ENCODE measurements at places on chromosomes 7 and 10. TPM values are rescaled to one million over a fixed set of nuclear protein-coding genes. Genes with fewer than 3 reads are reported as not detected.

ZFYVE27 gene
- 10.7 TPM for total RNA-seq

NKX1-2 gene
- total RNA-seq = not detected

CXCL12 gene
- 126 TPM for total RNA-seq

GPRIN2 gene
- 0.13 TPM for total RNA-seq

HOXA3 gene
- total RNA-seq = 4.7 TPM

ANKRD30A gene
- not detected for total RNA-seq

CHST15 gene
- total RNA-seq = 14.8 TPM

TEX36 gene
- total RNA-seq = not detected

RBM48 gene
- 9.4 TPM for total RNA-seq

GPR15LG gene
- total RNA-seq = not detected

ADAM12 gene
- 16.0 TPM for total RNA-seq

ANKRD61 gene
- total RNA-seq = 0.22 TPM

- DNase-seq = no peak
Observed at GRCh38 chr10:104816501-104816900, 175.4 kb downstream of the SORCS3 start.

DNA sequence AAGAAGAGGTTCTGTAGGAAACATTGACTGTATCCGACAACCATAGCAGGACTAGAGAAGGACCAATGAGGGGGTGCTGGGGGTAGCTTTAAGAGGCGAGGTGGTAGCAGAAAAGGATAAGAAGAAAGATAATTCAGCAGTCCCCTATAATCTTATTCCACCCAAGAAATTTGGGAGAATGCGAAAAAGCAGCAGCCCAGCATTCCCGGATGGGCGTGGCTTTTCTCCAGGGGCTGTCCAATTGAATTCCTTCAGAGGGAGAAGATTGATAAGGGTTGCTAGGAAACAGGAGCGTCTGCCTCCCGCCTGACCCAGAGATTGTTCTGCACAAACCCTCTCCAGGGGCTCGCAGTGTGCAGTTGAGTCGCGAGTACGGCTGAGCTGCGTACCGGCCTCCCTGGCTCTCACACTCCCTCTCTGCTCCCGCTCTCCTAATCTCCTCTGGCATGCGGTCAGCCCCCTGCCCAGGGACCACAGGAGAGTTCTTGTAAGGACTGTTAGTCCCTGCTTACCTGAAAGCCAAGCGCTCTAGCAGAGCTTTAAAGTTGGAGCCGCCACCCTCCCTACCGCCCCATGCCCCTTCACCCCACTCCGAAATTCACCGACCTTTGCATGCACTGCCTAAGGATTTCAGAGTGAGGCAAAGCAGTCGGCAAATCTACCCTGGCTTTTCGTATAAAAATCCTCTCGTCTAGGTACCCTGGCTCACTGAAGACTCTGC lies at the start of gene GRM3:
GRM3 (plus strand) TSS at position 349 of the 721 bp plus-strand sequence. CDS start 121,237 bp downstream, outside the sequence.
- DNase-seq = peak; percentile 38

GRCh38 chr10:4944841-4945240 lies 18.4 kb upstream of the AKR1C1 start:
- no peak for DNase-seq

GRCh38 chr7:78684201-78684600 lies 769.3 kb downstream of the MAGI2 start:
- DNase-seq = no peak

- no peak for DNase-seq
Observed at GRCh38 chr10:11475831-11476434, 135.5 kb downstream of the USP6NL start.

GRCh38 chr10:116771101-116771958 lies 29.0 kb upstream of the HSPA12A start:
- peak; percentile 63 for DNase-seq

GRCh38 chr10:88062385-88062784 lies 199.0 kb downstream of the PTEN start:
- peak; percentile 16 for DNase-seq

DNA sequence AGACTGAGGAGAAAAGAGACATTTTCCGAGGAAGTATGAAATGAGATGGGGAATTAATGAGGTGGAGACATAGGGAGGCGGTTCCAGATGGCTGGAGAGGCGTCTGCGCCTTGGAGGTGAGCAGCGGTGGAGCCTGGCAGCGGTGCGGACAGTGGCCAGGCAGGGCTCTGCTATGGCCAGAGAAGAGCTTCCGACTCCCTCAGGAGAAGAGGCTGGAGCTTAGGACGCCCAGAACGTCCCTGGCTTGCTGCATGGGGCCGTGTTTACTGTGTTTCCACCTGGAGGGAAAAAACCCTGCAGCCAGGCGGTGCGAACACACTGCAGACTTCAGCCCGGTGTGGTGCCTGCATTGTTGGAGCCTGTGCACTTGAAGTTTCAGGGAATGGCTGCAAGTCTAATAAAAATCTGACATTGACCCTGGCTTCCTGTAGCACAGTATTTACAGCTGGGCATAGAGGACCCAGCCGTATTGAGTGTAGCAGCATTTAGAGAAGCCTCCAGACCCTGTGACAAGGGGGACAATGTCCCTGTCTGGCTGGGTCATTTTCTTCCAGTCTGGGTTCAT lies 447.1 kb upstream of the MKI67 start:
- peak; percentile 43 for DNase-seq

- peak; percentile 86 for DNase-seq
Observed at GRCh38 chr10:29811751-29812427, 177.1 kb upstream of the SVIL start.

DNA sequence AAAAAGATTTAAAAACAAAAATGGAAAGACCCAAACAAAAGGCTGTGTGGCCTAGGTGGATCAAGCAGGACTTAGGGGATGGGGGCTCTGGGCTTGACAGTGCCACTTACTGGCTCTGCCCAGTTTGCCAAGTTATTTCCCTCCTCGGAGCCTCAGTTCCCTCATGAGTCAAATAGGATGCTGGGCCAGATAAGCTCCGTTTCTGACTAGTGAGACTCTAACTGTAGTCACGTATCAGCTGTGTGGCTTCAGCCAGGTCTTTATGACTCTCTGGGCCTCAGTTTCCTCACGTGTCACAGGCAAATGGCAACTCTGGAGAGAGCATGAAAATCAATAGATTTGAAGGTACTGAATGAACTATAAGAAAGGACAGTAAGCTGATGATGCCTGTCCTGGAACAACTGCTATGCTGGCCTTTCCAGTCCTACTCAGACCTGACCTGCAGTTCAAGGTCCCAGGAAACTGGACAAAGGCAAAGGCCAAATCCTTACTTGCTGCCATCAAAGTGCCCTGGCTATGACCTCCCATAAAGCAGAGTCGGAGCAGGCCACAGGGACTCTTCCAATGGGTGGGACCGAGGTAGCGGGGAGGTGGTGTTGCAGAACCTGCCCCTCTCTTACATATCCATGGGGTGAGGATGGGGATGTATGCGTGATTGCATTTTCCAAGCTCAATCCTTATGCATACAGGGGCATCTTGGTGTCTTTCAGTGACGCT lies 27.0 kb downstream of the FAM53B start:
- no peak for DNase-seq

DNA sequence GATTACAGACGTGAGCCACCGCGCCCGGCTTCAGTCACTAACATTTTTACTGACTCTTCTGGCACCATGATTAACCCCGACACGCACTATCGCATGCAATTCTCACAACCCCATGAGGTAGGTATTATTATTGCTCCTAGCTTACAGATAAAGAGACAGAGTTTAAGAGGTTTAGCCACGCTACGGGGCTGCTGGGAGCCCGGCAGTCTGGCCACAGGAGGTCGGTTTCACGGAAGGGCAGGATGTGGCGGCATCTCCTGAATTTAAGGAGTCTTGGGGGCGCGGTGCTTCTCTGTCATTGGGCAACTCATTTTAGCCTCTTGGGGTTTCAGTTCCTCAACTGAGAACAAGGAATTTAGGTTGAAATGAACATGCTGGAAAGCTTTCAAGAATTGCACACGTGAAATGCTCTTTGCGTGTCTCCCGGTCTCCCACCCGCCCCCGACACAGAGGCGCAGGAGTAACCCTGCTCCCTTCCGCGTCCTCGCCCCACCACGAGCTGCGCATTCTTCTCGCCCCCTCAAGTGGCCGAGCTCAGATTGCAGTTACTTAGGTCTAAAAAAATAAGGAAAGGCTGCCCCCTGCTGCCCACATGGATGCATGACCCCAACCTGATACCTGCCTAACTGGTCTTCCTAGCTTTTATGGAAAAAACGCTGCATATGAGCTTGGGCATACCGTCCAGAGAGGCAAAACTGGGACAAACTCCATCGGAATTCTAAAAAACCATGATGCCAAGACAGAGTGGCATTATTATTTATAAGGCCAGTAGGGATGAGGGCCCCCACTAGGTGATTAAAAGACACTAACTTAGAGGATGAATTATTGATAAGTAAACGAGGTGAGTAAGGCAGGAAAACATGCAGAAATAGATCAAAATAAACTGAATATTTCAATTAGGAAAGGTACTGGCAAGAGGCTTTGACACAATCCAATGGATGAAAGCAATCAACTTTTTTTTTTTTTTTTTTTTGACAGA lies 12.4 kb downstream of the PRSS2 start:
- DNase-seq = peak; percentile 90

DNA sequence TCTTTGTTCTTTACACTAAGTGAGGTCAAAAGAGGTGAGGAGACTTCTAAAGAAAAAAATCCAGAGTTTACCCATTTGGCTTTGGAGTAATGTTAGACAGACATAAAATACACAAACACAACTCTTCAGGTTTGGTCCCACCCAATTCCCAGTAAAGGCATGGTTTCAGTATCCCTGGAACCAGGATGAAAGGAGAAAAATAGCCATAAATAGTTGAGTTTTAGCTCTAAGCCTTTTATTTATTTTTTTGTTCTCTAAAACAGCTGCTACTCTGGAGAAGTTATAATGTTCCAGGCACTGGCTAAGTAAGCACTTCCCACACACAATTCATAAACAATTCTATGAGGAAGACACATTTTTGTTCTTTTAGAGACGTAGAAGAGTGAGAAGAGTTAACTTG lies 4.0 kb downstream of the ABCB1 start:
- no peak for DNase-seq

DNA sequence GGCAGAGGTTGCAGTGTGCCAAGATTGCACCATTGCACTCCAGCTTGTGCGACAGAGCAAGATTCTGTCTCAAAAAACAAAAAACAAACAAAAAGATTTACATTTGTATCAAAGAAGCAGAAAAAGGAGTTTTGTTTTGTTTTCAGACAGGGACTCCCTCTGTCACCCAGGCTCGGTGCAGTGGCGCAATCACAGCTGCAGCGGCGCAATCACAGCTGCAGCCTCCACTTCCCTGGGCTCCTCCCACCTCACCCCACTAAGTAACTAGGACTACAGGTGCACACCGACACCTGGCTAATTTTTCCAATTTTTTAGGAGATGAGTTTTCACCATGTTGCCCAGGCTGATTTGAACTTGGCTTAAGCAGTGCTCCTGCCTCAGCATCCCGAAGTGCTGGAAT lies 1.8 kb downstream of the ARMC10 start:
- DNase-seq = no peak

- DNase-seq = no peak
Observed at GRCh38 chr10:61632057-61632670, 30.6 kb upstream of the CABCOCO1 start.

DNA sequence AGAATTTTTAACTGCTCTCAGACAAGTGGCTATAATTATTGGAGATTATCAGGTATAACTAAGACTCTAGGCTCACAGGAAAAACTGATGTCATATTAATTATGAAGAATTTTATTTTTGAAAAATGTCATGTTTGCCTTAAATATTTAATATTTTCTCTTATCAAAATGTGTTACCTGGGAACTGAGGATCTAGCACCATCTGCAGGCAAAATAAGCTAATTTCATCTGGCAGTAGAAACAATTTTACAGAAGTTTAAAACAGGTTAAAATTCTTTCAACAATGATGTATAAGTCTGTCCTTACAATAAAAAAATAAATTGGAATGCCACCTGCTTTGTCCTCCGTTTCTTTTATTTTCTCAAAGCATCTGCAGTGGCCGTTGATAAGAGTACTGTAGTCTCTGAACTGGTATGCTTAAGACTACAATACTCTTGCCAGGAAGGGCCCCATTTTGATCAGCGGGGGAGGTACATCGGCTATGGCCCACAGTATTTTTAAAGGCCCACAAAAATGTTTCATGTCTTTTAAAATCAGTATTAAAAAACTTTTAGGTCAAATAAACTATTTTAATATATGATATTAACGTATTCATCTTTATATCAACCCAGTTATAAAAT lies 81.3 kb downstream of the VWDE start:
- peak; percentile 16 for DNase-seq

- DNase-seq = no peak
Observed at GRCh38 chr7:43593010-43593409, 10.1 kb downstream of the STK17A start.

- DNase-seq = peak; percentile 87
Observed at GRCh38 chr7:89908736-89909135, 245.5 kb upstream of the STEAP1 start.

DNA sequence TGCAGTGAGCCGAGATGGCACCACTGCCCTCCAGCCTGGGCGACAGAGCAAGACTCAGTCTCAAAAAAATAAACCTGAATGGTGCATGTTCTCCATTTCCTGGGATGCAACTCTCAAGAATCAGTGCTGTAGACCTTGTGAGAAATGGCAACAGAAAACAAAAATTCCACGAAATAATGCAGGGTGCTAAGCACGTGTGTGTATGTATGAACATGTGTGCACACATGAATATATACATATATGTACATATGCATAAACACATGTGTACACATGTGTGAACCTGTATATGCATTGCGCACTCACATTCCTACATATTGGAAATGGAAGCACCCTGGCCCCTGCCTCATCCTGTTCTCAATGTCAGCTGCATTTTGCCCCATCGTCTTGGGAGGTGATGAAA lies 548.5 kb downstream of the TCERG1L start:
- no peak for DNase-seq

DNA sequence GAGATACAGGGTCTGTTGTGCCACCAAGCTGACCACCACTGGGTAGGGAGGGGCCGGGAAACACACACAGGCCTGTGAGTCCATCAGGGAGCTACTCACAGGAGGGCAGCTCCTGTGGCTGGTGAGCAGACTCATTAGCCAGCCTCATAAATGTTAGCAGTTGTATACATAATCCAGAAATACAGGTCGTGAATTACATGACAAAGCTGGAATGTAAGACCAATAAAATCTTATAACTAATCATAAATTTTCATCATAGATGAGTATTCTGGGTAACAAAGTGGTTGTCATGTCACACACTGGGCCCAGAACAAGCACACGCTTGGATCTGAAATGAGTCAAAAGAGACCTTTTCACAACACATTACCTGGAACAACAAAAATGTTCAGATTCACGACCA lies 642.6 kb upstream of the AUTS2 start:
- no peak for DNase-seq

- DNase-seq = no peak
Observed at GRCh38 chr7:128410451-128410753, 620 bp upstream of the IMPDH1 start.

- DNase-seq = peak; percentile 74
Observed at GRCh38 chr7:30322271-30323005, 38.0 kb downstream of the ZNRF2 start.

DNA sequence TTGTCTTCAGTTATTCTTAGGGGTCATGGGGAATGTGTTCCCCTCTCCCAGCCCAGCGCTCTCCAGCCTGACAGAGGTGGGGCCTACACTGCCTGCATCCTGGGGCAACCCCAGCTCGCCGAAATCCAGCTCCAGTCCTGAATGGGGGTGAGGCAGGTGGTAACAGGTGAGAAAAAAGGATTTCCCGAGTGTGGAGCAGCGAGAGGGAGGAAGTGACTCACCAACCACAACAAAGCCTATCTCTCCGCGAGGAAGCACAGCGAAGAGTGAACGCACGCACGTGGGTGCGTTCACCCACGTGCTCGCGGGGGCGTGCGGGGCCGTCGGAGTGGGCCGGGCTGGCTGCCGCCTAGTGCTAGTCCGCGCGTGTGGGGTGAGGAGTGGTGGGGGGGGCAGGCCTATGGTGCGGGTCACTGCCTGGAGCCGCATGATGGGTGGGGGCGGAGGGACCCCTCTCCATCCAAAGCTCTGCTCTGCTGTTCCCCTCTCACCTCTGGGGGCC lies 855 bp upstream of the PALD1 start:
- DNase-seq = peak; percentile 43

All from muscle of leg (tissue), 16 donors.